Activated CD8-positive, alpha-beta memory T cell treated with anti-CD3 and anti-CD28 coated beads, Interleukin-2, amount 10 ng/mL, durations not matched to agents 7 days and 5 days (primary cell): ENCODE measurements at places on chromosomes 2 and 18. TPM values are rescaled to one million over a fixed set of nuclear protein-coding genes. Genes with fewer than 3 reads are reported as not detected.

MYO3B gene
- 0.23 TPM for total RNA-seq

SCN2A gene
- total RNA-seq: 0.21 TPM

SDC1 gene
- 0.42 TPM for total RNA-seq

SMYD5 gene
- 26.8 TPM for total RNA-seq

DNA sequence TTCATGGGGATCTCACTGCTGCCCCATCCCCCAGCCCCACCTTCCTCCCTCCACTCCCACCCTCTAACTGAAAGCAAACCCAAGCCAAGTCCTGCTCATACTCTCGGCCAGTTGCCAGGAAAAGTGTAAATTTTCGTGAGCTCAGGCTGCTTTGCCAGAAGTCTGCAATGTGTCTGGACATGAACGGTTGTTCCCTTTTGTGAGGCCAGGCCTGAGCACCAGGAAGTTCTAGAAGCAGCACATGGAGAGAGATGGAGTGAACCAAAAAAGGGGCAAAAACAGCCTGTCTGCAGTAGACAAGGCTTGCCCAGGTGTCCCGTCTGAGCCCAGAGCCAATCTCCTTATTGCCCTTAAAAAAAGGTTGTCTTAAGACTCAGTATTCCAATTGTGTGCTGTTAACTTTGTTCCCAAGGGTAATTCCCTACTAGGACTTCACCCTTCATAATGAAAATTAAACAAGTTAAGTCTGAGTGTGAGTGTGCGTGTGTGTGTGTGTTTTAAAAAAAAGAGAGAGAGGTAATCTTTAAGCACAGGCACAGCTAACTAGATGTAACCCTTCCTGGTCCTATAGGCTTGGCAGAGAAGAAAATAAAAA lies 247.1 kb downstream of the BCL11A start:
- H3K27ac ChIP-seq: no peak overlapping the region
- H3K36me3 ChIP-seq: no peaks in the 10 kb centered on the region
- DNase-seq: no peak
- H3K27me3 ChIP-seq: peaks cover 20% of the 10 kb centered on the region
- no peak overlapping the region for H3K4me3 ChIP-seq

DNA sequence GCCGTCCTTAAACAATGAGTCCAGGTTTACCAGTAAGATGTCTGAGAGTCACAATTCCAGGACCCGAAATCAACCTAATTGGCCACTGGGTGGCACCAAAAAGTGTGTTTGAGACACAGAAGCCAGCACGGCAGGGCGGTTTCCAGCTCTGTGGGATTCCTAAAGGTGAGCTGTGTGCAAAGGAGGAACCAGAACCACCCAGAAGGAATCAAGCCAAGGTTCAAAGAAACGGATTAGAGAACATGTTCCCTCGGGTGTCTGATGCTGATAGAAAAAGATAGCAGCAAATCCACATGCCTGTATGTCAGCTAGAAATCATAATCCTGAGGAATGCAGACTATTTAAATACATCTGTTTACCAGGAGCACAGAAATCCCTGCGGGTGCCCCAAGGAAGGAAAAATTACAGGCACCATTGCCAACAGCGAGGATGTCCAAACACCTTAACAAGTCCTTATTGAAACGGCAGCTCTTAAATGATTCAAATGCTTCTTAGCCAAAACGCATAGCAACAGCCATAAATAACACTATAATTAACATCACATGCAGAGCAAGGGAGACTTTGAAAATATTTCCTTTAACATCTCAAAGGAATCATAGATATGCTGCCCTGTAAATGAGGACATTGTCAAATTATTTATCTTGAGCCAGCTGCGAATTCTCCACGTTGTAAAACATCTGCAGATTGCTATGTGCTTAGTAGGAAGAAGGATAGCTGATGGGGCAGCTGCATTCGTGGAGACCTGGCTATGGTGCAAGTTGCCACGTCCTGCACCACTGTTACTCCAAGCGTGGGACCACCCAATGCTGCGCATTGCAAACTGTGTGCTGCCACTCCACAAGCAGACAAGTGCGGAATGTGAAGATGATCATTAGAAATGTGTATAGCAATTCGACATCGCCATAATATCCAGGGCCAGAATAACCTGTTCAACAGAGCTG lies 318.7 kb upstream of the NCKAP5 start:
- H3K27ac ChIP-seq: no peak overlapping the region
- peaks cover 18% of the 10 kb centered on the region for H3K27me3 ChIP-seq
- DNase-seq: peak; percentile 62
- H3K4me1 ChIP-seq: no peaks in the 10 kb centered on the region
- no peak overlapping the region for H3K4me3 ChIP-seq

GRCh38 chr2:133521146-133521745 lies 47.0 kb downstream of the NCKAP5 start:
- no peaks in the 10 kb centered on the region for H3K4me1 ChIP-seq
- H3K27ac ChIP-seq: no peak overlapping the region
- no peaks in the 10 kb centered on the region for H3K27me3 ChIP-seq
- no peak overlapping the region for H3K4me3 ChIP-seq
- H3K36me3 ChIP-seq: no peaks in the 10 kb centered on the region

GRCh38 chr18:41820784-41821183 lies 134.2 kb upstream of the PIK3C3 start:
- no peak for DNase-seq
- peaks cover 7% of the 10 kb centered on the region for H3K27me3 ChIP-seq
- H3K27ac ChIP-seq: no peak overlapping the region
- no peaks in the 10 kb centered on the region for H3K36me3 ChIP-seq
- no peak overlapping the region for H3K4me3 ChIP-seq
- H3K4me1 ChIP-seq: no peaks in the 10 kb centered on the region

DNA sequence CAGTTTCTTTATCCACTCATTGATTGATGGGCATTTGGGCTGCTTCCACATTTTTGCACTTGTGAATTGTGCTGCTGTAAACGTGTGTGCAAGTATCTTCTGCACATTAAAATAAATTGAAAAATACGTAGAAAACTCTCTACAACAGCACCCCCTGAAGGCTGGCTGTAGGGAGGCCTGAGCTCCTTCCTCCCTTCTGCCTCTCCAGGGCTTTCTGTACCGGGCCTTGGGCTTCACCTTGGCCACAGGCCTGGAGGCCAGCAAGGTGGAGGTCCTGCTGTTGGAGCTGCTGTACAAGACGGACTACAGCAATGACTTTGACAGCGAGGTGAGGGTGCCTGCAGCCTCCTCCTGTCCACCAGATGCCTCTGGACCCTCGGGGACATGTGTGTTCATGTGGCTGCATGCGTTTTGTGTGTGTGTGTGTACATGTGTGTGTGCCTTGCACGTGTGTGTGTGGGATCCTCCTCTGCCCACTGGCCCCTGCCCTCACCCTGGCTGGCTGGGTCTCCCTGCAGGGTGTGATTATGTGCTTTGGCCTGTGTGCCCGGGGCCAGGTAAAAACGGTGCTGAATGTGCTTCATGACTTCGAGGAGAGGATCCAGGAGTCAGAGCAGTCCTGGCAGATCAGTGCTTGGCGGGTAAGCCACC lies 29.2 kb downstream of the MROH2A start:
- peaks cover 32% of the 10 kb centered on the region for H3K27me3 ChIP-seq
- no peak overlapping the region for H3K27ac ChIP-seq
- peak; percentile 31 for DNase-seq

GRCh38 chr18:23279931-23280330 lies 144.6 kb downstream of the CABLES1 start:
- DNase-seq: no peak
- H3K36me3 ChIP-seq: peaks cover 13% of the 10 kb centered on the region
- peaks cover 16% of the 10 kb centered on the region for H3K4me1 ChIP-seq

GRCh38 chr2:68849579-68850030 lies 21.6 kb downstream of the BMP10 start:
- no peak overlapping the region for H3K27ac ChIP-seq
- DNase-seq: no peak
- no peaks in the 10 kb centered on the region for H3K36me3 ChIP-seq

- peaks cover 22% of the 10 kb centered on the region for H3K36me3 ChIP-seq
- peaks cover 45% of the 10 kb centered on the region for H3K4me1 ChIP-seq
- H3K27me3 ChIP-seq: no peaks in the 10 kb centered on the region
- DNase-seq: peak; percentile 98
- peak within 1 kb of the TSS; percentile 97 for H3K4me3 ChIP-seq
- H3K27ac ChIP-seq: peak within 1 kb of the TSS; percentile 95
Measured at GRCh38 chr18:21740538-21741311, at the start of gene MIB1. MIB1 (plus strand) TSS chr18:21740792; CDS start chr18:21741584, 792 bp downstream.

DNA sequence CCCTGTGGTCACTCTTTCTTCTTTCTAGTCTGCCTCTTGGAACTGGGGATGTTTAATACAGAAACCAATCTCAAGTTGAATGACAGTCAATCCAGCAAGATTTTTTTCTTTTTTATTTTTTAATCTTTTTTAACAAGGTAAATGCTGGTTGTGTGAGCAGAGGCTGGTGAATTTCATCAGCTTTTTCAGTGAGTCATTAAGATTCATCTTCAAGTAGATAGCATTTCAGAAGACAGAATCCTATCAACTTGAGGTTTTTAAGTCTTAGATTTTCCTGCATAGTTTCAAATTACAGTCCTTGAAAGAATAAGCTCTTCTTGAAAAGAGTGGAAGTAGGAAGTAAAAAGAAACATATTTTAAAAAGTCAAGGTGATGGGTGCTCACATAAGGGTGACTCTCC lies 12.4 kb downstream of the SLC8A1 start:
- H3K4me3 ChIP-seq: no peak overlapping the region
- no peaks in the 10 kb centered on the region for H3K36me3 ChIP-seq
- H3K27me3 ChIP-seq: no peaks in the 10 kb centered on the region
- DNase-seq: no peak
- no peaks in the 10 kb centered on the region for H3K4me1 ChIP-seq

DNA sequence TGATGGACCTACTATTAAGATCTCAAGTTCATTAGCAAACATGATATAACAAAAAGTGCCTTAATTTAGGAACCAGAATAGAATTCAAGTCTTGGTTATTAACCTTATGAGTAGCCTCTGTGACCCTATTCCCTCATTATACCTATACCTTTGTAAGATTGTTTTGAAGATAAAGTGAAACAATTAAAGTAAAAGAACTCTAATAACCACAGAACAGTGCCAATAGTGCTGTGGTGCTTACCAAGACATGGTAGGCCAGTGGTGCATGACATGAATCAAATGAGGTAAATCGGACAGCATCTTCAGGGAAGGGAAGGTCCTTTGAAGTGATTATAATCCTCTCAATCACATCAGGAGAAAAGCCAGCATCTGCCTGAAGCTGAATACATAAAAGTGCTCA lies 36.4 kb downstream of the METTL4 start:
- DNase-seq: no peak
- H3K27me3 ChIP-seq: no peaks in the 10 kb centered on the region
- H3K4me1 ChIP-seq: no peaks in the 10 kb centered on the region
- no peak overlapping the region for H3K27ac ChIP-seq
- no peak overlapping the region for H3K4me3 ChIP-seq

DNA sequence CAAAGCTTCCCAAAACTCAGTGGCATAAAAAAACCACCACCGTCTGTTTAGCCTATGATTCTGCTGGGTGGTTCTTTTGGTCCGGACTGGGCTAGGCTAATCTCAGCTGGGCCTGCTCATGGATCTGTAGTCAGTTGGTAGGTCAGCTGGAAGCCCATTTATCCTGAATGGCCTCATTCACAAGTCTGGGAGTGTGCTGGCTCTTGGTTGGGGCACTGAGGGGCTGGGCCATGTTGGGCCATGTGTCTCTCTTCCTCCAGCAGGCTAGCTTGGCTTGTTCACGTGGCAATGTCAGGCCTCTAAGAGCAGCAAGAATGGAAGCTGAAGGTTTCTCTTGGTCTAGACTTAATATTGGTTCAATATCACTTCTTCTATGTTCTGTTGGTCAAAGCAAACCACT lies 95.7 kb upstream of the HS6ST1 start:
- H3K4me1 ChIP-seq: no peaks in the 10 kb centered on the region
- no peaks in the 10 kb centered on the region for H3K36me3 ChIP-seq
- H3K27ac ChIP-seq: no peak overlapping the region
- peak; percentile 35 for DNase-seq

GRCh38 chr18:27780061-27780745 lies 396.7 kb downstream of the CDH2 start:
- DNase-seq: no peak
- no peaks in the 10 kb centered on the region for H3K36me3 ChIP-seq
- no peak overlapping the region for H3K4me3 ChIP-seq
- no peaks in the 10 kb centered on the region for H3K4me1 ChIP-seq
- H3K27ac ChIP-seq: no peak overlapping the region
